DMS 273 treated with DMSO at 0.1 percent for 48 hours (cell line): ENCODE measurements at places on chromosomes 3 and 15.

- no peak for DNase-seq
These were observed 168.8 kb upstream of the TLE3 start for GRCh38 chr15:70266412-70267121.

DNA sequence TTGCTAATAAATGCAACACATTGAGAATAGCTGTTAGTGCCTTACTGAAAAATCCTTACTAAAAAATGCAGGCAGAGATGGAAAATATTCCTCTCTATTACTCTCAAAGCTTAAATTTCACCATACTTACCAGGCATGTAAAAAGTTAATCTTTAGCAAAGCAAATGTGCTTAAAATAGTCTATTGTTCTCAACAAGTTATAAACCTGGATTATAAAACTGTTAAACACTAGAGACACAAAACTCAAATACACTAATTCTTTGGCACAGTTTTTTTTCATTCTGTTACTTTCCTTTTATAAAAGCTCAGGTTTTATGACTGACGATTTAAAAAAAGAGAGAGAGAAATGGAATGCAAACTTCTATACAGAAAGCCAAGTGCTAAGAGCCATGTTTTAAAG, 119.8 kb downstream of the THRB start:
- DNase-seq = no peak

DNA sequence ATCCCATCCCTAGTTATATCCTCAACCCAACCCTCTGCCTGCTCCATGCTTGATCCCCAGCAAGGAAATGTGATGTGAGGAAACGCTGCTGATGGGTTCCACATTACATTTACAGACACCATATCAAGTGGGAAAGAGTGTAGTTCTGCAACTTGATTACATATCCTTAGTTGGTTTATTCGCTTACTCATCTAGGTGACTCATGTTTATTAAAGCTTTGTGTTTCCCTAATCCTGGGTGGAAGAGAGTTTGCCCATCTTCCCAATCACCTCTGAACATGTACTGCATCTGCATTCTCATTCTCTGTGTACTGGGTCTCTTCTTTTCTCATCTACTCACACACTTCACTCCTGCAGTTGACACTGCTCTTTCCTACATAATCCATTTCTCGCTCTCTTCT, 91.7 kb upstream of the PDZRN3 start:
- DNase-seq = no peak

DNA sequence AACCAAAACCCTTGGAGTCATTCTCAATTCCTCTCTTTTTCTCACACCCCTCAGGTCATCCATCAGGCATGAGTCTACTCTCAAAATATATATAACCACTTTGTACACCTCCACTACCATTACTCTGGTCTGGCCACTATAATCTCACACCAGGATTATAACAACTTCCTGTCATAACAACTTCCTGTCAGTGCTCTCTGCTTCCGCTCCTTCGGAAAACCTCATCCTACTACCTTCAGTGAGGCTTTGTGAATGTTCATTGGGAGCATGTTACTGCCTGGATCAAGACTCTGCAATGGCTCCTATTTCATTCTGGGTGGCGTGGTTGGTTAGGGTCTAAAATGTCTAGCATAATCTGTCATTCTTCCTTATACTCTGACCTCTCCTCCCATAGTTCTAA, 447.4 kb downstream of the MAGI1 start:
- no peak for DNase-seq

- DNase-seq = no peak
These were observed 44.4 kb upstream of the FAN1 start for GRCh38 chr15:30859091-30859874.

GRCh38 chr3:153829606-153830170, 291.5 kb upstream of the ARHGEF26 start:
- no peak for DNase-seq

- no peak for DNase-seq
These were observed 75.3 kb downstream of the TGFBR2 start for GRCh38 chr3:30681649-30682211.
